ENCODE measurements at places on chromosomes 5 and 9.

GRCh38 chr5:160270704-160271103 is 41.4 kb downstream of the FABP6 start:
- DNase-seq = no peak

GRCh38 chr5:141343242-141343952 is at the start of gene PCDHGA3:
Gene PCDHGA3, plus strand, starts transcription at chr5:141343829. Its CDS starts 205 bp downstream, at chr5:141344034.
- DNase-seq = no peak

DNA sequence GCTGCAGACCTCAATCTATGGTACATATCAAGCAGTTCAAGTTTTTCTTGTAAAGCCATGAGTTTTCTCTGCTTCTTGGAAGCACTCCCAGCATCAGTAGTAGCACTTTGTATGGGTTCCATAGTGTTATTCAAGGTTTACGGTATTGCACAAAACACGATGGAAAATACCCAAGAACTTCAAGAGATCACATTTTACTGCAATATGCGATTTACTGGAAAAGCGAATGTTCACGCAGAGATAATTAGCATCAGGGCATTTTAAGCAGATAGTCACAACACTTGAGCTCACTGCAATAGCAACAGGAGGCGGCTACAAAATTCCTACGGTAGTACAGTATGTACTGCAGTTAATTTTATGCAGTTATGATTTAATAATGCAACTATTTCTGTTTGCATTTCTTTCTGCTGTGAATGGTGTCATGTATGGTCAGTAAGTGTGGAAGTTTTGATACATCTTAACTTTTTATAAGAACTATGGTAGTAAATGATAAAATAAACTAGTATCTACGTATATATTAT is 200.8 kb downstream of the SMARCA2 start:
- DNase-seq = no peak

DNA sequence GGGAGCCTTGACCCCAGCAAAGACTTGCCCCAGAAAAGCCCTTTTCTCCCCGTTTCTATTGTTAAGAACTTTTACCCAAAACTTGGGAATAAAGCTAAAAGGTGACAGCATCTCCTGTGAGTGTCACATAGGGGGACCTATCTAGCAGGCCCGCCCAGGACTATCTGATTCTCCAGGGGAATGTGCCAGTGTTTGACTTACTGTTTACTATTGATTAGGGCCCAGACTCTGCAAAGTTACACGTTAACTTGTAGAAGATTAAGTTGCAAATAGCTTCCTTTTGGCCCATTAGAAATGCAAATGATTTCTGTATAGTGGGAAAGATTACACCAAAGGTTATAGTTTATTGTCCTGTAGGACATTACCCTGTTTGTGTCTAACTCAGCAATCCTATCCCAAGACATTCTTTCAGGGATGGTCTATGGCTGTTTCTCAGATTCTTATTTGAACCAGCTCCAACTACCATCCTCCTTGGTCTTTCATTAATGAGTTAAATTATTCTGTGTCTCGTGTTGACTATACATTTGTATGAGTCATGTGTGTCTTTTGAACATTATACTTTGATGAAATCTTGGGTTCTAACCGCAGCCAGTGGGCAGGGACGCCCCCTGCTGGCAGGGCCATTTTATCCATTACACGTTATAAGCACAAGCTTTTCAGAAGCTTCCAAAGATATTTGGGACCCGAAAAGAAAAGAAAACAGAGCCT is 60.7 kb downstream of the HRH2 start:
- peak; percentile 33 for DNase-seq

GRCh38 chr5:37495210-37495609 is 116.1 kb downstream of the WDR70 start:
- DNase-seq = no peak

GRCh38 chr9:115033800-115034199 is 84.2 kb downstream of the TNC start:
- DNase-seq = no peak

DNA sequence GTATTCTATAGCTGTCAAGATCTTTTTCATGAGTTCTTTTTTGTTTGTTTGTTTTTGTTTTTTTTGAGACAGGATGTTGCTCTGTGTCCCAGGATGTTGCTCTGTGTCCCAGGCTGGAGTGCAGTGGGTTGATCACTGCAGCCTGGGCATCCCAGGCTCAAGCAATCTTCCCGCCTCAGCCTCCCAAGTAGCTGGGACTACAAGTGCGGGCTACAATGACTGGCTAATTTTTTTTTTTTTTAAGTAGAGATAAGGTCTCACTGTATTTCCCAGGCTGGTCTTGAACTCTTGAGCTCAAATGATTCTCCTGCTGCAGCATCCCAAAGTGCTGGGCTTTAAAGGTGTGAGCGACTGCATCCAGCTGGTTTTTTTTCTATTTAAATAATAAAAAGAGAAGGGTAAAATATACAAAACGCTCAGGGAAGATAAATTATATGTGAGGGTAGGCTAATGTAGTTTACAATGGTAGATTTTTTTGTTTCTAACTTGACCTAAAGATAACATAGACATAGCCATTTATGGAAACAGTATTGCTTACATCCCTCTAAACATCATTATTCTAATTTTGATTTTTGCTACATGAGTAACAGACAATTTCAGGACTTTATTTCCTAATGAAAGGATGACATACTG is 21.9 kb downstream of the ERBIN start:
- DNase-seq = no peak

DNA sequence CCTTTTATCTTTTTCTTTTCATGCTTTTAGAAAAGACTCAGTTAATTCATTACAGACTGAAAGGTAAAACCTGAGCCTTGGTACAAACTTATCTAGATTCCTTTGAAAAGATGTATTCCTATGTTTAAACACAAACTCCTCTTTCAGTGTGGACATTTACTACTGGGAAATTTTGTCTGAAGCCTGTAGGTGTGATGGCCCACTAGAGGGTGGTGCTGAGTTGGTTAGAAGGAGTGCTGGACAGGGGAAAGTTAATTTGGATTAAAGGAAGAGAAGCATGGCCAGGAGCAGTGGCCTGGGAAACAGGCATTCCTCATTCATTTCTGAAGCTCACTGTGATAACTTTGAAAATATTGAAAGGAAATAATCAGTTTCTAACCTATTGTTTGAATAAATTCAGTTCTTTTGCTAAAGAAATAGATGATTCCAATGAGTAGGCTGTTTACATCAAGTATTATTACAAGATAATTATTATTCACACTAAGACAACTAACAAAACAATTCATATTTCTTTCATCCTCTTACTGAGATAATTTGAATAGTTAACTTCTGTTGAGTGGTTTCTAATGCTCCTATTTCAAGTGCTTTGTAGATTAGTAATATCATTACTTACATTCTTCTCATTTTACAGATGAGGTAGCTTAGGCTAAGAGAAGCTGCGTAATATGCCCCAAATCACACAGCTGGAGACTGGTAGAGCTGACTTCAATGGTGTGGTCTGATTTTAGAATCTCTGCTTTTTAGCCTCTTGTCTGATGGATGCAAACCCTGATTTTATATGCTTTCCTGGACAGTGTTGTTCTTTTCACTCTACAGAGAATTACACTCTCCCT is 150.9 kb downstream of the ADGRV1 start:
- peak; percentile 50 for DNase-seq

DNA sequence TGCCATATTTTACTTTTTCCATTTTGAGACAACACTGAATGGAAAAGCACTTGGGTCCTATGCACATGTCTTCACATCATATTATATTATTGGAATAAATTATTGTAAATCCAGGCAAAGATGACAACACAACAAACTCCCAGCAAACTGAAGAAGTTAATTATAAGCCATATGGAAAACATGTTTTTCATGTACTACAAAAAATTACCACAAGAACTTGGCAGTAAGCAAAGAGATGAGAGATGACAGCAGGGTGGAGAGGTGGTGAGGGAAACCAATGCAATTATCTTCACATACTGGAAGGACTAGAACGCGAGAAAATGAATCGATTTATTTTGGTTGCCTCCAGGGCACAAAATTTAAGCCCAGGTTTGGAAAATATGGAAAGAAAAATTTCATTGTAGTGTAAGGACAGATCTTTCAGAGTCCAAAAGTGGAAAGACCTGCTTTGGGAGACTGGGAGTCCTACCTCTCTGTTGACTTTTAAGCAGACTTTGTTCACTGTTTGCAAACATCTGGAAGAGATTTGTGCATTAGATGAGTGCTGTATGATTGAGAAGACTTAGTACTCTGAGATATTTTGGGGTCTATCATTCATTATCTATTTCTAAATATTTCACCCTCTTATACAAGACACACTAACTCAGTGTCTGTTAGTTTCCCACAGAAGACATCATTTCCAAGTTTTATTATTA is 138.0 kb downstream of the TMEM232 start:
- no peak for DNase-seq

GRCh38 chr5:120016717-120017382 is 387.5 kb downstream of the FAM170A start:
- no peak for DNase-seq

DNA sequence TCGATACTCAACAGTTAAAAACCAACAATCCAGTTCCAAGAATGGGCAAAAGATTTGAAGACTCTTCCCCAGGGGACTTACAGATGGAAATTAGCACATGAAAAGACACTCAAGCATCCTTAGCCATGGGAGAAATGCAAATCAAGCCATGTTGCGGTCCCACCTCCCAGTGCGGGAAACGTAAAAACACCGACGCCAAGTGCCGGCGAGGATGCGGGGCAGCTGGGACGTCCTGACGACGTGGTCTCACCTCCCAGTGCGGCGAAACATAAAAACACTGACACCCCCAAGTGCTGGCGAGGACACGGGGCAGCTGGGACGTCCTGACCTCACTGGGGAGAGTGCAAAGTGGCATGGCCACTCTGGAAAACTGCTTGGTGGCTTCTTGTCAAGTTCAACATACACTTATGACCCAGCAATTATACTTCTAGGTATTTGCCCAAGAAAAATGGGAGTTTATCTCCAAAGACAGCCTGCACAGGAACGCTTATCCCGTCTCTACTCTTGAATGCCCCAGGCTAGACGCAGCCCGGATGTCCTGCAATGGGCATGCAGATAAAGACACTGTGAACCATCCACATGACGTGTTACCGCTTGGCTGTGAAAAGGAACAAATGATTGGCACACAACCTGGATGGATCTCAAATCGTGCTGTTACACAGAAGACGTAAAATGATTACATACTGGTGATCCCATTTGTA is 60.1 kb upstream of the UBAC1 start:
- DNase-seq = no peak

GRCh38 chr9:2174306-2174705 is 159.2 kb downstream of the SMARCA2 start:
- DNase-seq = no peak

- no peak for DNase-seq
Measured at GRCh38 chr9:91427873-91428272, 4.2 kb upstream of the NFIL3 start.

DNA sequence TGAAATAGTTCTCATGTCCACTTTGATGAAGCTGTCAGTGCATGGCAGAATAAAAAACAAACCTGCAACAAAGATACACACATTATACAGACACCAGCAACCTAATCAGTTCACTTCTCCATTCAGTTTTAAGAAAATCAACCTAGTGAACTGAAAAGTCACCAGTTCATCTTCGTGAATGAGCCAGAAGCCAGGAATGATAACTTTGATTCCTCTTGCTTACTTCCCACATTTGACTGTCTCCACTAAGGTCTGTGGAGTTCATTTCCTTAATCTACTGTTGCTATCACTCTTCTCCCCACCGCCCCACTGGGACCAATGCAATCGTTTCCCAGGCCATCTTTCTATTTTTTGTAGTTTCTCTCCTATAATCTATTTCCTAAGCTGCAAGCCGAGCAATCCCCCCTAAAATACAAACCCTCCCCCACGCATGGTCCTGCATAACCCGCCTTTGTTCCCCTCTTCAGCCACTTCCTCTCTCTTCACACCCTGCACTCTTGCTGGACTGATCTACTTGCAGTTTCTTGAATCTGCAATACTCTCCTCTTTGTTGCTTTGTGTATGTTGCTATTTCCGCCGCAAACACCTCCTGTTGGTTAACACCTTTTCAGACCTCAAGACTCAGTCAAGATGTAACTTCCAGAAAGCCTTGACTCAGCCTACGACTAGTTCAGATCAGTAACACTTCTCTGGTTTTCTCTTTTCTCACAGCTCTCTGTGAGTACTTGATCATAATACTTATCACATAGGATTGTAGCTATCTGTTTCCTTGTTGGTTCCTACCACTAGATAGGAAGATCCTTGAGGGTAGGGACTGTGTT is 16.6 kb downstream of the STOM start:
- no peak for DNase-seq

- DNase-seq = no peak
Measured at GRCh38 chr5:61595426-61595825, 263.4 kb downstream of the ZSWIM6 start.

GRCh38 chr5:134088994-134089560 is 25.4 kb upstream of the TCF7 start:
- no peak for DNase-seq

- DNase-seq = no peak
Measured at GRCh38 chr5:78361631-78361993, 1.2 kb downstream of the SCAMP1 start.

DNA sequence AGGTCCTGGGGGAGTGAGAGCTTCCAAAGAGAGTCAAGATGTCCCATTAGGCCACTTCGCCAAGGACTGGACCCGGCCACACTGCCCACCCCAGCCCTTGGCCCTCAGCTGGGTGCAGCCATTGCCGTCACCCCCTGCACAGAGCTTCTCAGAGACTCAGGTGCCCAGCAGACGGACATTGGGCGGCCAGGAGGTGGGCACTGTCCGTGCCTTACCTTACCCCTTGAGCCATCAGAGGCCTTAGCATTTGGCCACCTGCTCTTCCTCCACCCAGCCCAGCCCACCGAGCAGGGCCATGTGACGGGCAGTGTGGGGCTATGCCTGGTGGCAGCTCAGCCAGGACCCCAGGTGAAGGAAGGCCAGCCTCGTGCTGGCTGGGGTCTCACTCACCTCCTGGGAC is 3.3 kb upstream of the DNLZ start:
- no peak for DNase-seq

DNA sequence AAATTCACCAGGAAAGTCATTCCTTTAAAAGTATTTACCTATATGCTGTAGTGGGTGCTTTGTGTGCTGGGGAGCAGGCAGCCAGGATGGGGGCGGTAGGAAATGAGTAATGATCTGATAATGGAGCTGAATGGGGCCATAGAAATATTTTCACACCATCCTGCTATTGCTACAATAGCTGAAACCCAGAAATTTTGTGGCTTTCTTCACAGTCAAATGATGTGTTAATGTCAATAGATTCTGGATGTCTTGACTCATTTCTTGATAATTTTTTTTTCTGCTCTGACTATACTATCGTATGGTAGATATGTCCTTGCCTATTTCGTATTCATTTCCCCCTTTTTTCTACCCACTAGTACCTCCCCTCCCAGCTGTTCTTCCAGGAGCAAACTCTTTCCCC is 59.5 kb downstream of the RORB start:
- DNase-seq = no peak

- DNase-seq = no peak
Measured at GRCh38 chr9:105973951-105974351, 279.6 kb downstream of the TMEM38B start.

GRCh38 chr9:114898741-114899140 is 31.6 kb downstream of the TNFSF8 start:
- no peak for DNase-seq

DNA sequence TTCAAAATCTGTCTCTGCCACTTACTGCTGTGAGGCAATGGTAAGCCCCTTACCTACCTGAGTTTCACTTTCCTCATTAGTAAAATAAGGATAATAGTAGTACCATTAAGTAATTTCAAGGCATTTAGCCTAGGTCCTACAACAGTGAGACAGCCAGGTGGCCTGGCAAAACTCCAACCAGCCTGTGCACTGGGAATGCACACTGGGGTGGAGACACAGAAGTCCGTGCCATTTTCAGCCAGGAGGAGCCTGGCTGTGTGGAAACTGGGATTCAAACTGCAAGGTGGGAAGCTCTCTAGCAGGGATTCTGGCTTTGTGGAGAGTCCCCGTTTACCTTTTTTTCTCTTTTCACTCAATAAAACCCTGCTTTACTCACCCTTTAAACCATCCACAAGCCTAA is 630.4 kb downstream of the PRELID2 start:
- DNase-seq = no peak
